NCI-H1417 treated with DMSO at 0.1 percent for 48 hours (cell line): ENCODE measurements at places on chromosomes 1 and 21.

DNA sequence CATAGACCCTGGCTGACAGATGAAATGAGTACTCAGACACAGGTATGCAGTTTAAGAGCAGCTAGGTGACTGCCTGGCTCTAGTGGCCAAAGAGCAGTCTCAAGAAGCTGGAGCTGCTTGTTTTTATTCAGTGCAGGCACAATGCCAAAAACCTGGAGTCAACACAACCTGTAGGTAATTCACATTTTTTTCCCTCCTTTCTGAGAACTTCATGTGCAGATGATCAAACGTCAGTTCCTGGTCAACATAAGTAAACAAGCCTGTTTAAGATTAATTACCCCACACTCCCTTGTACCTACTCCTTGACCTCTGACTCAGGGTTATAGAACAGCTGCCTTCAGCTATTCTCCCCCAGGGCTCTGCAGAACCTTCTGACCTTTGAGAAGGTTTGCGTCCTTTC is 17.3 kb upstream of the ACADM start:
- no peak for DNase-seq

DNA sequence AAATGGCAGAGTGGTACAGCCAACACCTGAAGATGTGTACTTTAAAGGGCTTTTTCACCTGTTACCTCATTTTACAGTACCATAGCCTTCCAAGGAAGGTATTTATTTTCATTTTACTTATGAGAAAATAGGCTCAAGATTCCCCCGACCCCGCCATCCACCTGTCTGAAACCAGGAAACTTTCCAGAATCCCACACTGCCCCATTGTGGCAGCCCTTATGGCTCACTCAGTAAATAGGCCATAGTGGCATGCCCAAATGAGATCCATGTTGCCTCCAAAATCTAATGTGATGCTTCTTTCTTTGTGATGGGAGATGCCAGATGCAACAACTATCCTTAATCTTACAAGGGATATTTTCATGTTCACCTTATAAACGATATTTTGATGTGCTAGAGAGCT is 97.8 kb downstream of the EBNA1BP2 start:
- no peak for DNase-seq

DNA sequence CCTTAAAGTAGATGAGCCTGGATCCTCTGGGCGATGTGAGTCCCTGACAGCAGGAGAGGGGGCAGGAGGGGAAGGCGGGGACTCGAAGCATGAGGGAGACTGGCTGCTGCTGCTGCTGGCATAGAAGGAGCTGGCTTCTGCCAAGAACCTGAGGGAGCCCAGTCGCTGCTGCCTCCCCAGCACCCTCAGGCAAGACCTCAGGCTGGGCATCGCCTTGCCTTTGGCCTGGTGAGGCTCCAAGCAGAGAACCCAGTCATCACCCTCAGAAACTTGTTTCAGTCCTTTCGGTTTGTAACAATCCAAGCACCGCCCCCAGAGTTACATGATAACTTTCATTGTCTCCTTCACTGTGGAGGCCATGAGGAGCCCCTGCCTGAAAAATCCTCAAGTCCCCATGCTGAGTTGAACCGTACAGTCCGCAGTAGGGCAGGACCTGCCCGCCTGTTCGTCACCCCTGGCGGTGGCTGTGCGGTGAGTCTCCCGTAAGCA is 38.8 kb downstream of the POFUT2 start:
- no peak for DNase-seq

DNA sequence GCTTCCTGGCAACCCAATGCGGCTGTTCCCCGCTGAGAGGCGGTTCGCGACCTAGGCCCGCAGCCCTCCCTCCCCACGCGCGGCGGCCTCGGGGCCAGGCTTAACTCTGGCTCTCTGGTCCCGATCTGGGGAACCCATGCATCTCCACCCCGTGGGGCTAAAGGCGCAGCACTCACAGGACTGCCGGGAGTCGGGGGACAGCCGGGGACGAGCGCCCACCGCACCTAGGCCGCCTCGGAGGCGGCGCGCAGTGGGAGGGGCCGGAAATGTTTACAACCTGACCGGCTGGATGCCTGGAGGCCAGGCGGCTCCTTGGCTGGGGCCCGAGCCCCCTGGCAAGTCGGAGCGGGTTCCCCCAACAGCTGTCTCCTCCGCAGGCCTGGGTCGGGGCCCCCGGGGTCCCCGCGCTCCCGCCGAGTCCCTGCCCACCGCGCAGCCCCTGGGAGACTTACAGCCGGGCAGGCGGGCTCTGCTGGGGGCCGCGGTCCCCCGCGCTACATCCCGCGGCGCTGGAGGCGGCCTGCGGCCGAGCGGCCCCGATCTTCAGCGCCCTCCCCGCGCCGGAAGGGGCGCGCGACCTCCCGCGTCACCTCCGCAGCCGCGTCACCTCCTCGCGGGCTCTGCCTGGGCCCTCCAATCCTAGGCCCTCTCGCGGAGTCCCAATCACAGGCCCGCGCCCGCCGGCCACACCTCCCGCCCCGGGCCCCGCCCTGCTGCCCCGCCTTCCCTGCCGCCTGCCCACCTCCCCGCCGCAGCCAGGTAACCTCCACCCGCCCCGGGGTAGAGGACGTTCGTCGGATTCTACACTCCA is at the start of gene ADIPOR1:
ADIPOR1 (minus strand) TSS at position 580 of the 811 bp plus-strand sequence. CDS start 7,242 bp downstream, outside the sequence.
- DNase-seq, result peak; percentile 46

DNA sequence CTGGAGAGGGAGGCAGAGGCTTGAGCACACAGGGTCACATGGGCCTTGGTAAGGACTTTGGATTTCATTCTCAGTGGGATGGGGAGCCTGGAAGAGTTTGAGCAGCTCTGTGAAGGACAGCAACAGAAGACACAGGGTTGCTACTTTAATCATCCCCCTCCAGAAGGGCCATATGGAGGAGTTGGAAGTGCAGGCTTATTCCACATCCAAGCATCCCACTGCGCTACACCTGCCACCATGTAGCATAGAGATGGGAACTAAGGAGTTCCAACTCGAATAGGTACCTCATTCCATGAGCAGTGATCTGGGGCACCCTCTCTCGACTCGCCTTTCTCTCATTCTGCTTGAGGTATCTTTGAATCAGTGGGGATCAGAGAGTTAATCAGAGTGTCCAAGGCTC is 54.0 kb upstream of the CTTNBP2NL start:
- no peak for DNase-seq
